Cerebellar cortex (tissue), 1 donor: ENCODE measurements at places on chromosomes 12 and 14.
A peak's percentile ranks its signal among the peaks of the same experiment; 100 is the strongest.

DNA sequence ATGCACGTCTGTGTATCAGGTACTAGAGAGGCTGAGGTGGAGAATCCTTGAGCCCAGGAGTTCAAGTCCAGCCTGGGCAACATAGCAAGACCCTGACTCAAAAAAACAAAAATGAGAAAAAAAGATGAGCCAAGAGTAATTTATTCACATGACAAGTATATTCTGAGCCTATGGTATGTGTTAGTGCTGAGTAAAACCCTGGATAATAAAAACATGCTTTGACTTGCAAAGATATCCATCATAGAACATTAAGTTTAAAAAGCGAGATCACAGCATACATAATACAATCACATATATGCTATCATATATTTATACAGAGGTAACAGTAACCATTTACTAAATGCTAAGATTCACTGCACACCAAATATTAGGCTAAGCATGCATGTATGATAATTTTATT, 23.9 kb upstream of the SLC10A1 start:
- no peak for DNase-seq

- no peak for DNase-seq
Observed at GRCh38 chr12:62656591-62657362, 190.2 kb downstream of the MON2 start.

DNA sequence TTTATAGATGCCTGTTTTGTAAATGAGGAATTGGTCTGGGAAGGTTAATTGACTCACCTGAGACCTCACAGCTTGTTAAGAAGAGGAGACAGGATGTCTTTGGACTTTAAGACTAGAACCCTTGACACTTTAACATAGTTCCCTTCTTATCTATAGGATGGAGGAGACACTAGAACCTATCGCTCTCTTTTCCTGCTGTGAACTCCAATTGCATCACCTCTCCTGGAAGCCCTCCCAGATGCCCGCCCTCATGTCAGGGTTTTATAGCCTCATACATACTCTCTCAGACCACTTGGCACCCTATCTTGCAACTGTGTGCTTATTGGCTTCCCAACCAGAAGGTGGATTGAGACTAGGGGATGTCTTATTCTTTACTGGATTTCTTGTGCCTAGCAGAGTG, 2.5 kb upstream of the CTDSP2 start:
- no peak for DNase-seq

- no peak for DNase-seq
Observed at GRCh38 chr12:113184098-113184899, 979 bp downstream of the DDX54 start.

DNA sequence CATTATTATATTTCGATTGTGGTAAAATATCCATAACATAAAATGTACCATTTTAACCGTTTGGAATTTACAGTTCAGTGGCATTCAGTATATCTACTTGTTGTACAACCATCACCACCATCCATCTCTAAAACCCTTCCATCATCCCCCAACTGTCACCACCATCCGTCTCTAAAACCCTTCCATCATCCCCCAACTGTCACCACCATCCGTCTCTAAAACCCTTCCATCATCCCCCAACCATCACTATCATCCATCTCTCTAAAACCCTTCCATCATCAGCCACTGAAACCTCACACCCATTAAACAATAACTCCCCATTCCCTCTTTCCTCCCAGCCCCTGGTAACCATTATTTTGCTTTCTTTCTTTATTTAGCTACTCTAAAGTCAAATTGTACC, 144.2 kb upstream of the EEA1 start:
- no peak for DNase-seq

- peak; percentile 74 for DNase-seq
Observed at GRCh38 chr14:74038020-74038859, 19.1 kb downstream of the BBOF1 start.

- no peak for DNase-seq
Observed at GRCh38 chr12:57191410-57191809, 25.2 kb upstream of the NXPH4 start.

DNA sequence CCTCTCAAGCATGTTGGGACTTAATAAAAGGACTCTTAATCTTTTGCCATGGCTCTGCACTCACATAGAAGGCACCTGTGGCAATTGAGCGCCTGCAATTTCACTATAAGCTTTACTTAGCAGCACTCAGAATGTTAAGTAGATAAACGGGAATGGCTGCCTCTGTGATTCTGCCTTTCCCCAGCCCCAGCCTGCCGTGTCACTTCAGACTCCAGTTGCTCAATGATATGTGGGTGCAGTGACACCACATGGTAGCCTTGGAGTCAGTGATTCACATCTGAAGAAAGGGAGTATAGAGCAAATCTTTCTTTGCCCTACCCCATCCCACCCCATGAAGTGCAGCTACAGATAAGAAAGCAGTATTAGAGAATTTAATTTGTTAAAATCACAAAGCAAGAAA, 96.1 kb downstream of the ZFC3H1 start:
- no peak for DNase-seq

DNA sequence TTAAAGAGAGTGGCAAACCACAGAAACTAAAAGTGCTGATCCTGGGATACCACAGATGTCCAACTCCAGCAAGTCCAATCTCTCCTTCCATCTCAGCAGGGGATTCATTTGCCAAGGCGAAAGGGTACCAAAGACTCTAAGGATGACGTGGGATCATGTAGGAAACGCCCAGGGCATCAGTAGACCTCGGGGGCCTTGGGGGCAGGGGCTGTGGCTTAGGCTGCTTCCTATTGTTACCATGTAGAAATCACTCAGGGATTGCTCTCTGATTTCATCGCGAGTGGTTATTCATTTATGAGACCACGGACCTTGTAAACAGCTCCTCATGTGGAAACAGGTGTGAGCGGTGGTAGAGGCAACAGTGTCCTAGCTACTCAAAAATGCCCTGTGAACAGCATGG, 149.3 kb upstream of the FKBP4 start:
- no peak for DNase-seq

GRCh38 chr12:66901138-66901932, 222.5 kb upstream of the GRIP1 start:
- no peak for DNase-seq

- no peak for DNase-seq
Observed at GRCh38 chr12:80101126-80101525, 1.8 kb downstream of the OTOGL start.

DNA sequence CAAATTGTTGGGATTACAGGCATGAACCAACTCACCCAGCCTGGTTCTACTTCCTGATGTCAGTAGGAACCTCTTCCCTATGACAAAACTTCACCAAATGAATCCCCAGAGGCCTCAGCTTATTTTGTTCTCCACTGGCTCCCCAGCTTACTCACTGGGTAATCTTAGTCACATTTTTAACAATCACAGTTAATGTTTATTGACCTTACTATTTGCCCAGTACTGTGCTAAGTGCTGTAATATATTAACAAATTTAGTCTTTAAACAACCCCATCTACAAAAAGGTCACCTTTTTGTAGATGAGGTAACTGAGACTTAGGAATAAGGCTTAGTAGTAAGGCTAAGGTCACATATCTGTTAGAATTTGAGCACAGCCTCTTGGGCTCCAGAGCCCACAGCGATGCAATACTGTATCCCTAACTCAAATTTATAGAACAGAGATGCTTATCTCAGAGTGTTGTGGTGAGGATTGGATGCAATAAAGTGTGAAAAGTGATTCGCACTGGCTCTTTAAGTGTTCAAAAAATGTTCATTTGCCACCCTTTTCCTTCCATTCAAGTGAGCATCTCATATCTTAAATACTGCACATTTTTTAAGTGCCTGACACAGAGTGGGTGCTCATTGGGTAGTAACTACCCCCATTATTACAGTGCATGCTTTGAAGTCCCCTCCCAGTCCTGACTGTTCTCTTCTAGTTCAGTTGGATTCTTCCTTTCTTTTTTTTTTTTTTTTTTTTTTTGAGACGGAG, 146.4 kb upstream of the ARHGAP5 start:
- DNase-seq: no peak

GRCh38 chr14:22939684-22940083, 10.5 kb upstream of the PRMT5 start:
- DNase-seq: no peak

DNA sequence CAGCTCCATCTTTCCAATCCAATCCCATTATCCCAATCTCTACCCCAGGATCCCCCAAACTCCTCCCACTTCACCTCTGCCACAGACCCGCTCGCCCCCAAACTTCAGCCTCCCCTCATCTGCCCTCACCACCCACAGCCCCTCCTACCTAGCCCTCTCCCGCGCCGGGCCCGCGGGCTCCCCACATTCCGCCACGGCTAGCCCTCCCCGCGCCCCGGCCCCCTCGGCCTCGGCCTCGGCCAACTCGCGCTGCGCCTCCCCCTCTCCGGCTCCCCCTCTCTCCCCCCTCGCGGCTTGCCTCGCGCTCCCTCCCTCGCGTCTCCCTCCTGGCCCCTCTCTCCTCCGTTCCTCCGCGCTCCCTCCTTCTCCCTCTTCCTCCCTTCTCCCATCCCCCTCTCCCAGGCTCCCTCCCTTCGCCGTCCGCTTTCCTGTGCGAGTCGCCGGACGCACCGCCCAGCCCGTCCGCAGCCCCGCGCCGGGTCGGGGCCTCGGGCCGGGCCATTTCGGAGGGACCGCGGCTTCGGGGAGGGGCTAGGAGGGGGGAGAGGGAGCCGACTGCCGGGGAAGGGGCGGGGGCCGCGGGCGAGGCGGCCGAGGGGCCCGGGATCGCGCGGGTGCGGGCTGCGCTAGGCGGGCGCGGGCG, at the start of gene ATN1:
TSS of gene ATN1 (plus strand) at position 581 of the 643 bp plus-strand sequence. CDS start 6,043 bp downstream, outside the sequence.
- DNase-seq: peak; percentile 81

- peak; percentile 40 for DNase-seq
Observed at GRCh38 chr14:101889898-101890297, 74.5 kb upstream of the DYNC1H1 start.

GRCh38 chr14:81042438-81042837, 87.0 kb downstream of the TSHR start:
- no peak for DNase-seq

DNA sequence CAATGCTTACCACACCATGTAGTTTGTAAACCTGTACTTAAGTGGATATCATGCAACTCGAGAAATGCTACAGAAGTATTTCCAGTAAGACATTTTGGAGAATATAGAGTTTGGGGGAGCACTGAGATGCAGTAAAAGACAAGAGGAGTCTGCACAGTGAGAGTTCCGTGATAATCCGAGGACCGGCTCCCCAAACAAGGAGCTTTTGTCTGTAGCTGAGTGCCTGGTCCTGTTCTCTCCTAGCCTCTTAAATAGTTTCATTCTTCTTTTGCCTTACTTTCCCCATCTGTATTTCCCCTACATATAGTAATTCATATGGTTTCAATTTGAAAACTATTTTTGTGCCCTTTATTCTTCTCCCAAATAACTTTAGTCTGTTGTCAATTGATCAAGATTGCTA, 364.1 kb downstream of the EGLN3 start:
- no peak for DNase-seq

DNA sequence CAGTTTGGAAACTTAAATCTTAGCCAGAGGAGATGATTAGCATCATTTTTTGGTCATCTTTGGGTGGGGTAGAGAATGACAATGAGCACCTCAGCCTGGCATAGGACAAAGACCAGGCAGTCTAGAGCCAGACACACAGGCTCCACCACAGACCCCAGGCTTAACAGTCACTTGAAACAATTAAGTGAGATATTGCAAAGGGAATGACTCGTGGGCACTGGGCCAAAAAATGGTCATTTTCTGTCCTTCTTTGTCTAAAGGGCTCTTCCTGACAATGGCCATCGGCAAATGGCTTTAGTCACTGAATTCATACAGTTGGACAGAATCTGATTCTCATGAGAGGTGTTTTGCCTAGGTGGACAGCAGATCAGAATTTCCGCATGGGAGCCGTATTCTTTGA, 78.0 kb upstream of the DICER1 start:
- no peak for DNase-seq

- peak; percentile 80 for DNase-seq
Observed at GRCh38 chr12:113149361-113150150, at the start of gene CFAP73. CFAP73 (plus strand) TSS chr12:113149724; CDS start chr12:113149858, 134 bp downstream.

- no peak for DNase-seq
Observed at GRCh38 chr12:10884086-10884725, at the start of gene PRH1. PRH1 (minus strand) TSS chr12:10884255; CDS start chr12:10884217, 38 bp downstream.

- DNase-seq: no peak
Observed at GRCh38 chr12:109656743-109657142, 56.9 kb upstream of the FAM222A start.

- DNase-seq: no peak
Observed at GRCh38 chr14:37711831-37712475, 116.5 kb downstream of the TTC6 start.

DNA sequence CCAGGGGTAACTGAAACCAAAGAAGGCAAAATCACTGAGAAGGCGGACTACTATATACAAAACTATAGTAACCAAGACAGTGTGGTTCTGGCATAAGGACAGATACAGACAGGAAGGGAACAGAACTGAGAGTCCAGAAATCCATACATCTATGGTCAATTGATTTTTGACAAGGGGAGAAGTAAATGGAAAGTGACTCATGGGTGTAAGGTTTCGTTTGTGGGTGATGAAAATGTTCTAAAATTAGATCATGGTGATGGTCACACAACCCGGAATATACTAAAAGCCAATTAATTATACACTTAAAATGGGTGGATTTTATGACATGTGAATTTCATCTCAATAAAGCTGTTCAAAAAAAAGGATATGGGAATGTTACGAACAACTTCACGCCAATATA, 18.7 kb downstream of the ANGEL1 start:
- DNase-seq: no peak

DNA sequence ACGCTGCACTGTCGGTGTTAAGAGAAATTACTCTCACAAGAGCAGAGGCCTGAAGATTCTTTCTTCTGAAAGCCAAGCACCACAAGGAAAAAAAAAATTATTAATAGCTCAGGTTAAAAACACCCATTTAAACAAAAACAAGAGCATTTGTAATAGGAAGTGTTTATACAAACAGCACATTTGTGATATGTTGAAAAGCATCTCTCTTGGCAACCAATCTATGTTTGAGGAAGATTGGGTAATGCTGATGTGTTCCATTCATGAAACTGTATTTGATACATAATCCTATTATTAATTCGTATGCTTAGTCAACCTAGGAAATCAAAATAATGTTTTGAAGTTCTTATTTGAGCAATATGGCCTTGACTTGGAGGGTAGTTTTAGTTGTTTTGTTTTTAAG, 36.5 kb downstream of the SSPN start:
- no peak for DNase-seq

DNA sequence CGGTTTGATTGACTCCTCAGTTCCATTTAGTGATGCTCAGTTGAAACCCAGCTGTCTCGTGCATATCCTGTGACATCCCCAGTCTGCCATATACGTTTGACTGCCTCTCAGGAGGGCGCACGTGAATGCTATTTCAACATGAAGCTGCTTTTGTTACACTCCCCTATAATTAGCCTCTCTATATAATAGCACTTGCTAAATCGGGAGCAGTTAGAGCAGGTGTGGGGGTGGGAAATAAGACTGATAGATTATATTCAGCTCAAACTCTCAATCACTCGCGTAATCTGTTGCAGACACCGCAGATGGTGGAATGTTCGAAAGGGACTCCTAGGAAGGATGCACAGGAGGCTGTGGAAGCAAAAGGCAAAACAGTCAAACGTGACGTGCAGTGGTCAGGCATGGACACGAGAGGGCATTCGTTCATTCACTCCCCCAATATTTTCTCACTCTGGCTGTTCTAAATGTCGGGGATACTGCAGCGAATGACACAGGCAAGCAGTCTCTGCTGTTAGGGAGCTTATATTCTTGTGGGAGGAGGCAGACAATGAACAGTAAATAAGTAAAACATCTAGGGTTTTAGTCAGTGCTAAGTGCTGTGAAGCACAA, 29.8 kb downstream of the KCNA1 start:
- DNase-seq: peak; percentile 83

GRCh38 chr12:110778833-110779577, 36.3 kb upstream of the PPP1CC start:
- no peak for DNase-seq

GRCh38 chr12:94987076-94987669, 16.3 kb downstream of the NDUFA12 start:
- DNase-seq: no peak
